Esophagus muscularis mucosa (tissue), 4 donors: ENCODE measurements at places on chromosomes 16 and 17.

GRCh38 chr17:3012926-3013581 lies 50.4 kb downstream of the OR1D5 start:
- no peak overlapping the region for H3K27ac ChIP-seq
- H3K4me1 ChIP-seq, result no peaks in the 10 kb centered on the region
- H3K36me3 ChIP-seq, result peaks cover 35% of the 10 kb centered on the region
- no peak for DNase-seq

DNA sequence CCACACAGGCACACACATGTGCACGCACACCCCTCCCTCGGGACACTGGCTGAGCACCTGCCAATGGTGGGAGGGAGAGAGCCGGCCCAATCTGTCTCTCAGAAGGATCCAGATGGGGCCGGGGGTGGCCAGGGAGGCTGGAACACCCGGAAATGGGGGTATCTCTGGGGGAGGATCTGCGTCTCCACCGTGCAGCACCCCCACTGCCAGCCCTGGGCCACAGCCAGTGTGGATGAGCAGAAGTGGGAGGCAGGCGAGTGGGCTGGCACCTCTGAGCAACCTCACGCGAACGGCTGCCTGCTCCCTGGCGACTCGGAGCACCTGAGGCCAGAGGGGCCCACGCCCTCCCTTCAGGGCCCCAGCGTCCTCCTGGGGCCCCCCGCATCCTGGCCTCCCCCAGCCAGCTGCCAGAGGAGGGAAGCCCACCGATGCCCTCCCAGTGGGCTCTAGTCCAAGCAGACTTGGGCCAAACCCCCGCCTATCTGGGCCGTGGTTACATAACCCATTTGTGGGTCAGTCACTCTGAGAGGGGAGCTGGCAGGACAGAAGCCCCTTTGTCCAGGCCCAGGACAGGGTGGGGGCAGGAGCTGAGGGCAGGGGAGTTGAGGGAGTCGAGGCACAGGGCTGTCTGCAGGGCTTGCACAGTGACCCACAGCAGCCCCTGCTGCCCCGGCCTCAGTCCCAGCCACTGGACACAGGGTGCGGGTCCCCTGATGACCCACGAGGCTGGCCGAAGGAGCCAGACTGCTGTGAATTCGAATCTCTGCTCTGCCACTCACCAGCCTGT lies 5.6 kb downstream of the CASKIN1 start:
- DNase-seq, result no peak
- no peak overlapping the region for H3K4me3 ChIP-seq
- no peak overlapping the region for H3K27ac ChIP-seq
- H3K4me1 ChIP-seq, result peaks cover 10% of the 10 kb centered on the region

GRCh38 chr17:19672009-19672750 lies 23.6 kb downstream of the ALDH3A2 start:
- H3K4me1 ChIP-seq, result peaks cover 3% of the 10 kb centered on the region
- H3K27me3 ChIP-seq, result no peaks in the 10 kb centered on the region
- H3K27ac ChIP-seq, result no peak overlapping the region
- peaks cover 82% of the 10 kb centered on the region for H3K36me3 ChIP-seq
- no peak overlapping the region for H3K4me3 ChIP-seq

DNA sequence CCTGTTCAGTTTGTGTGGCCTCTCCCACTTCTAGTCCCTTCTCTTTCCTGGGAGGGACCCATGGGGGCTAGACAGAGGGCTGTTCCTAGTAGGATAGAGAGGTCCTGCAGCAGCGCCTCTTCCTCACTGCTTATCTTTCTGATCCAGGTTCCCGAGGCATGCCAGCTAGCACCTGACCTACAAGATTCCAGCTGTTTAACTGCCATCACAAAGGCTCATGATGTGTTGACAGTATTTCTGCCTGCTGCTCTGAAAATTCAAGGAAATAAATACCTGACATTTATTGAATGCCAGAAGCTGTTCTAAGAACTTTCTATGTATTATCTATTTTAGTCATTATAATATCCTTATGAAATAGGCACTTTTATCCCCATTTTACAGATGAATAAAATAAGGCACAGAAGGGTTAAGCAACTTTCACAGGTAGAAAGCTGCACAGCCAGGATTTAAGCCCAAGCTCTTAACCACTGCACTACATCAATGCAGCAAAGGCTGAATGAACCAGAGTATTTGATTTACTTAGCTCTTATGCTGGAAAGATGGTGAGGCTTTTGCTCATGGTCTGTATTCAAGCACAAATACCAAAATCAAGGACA lies 38.8 kb downstream of the HEATR6 start:
- peaks cover 31% of the 10 kb centered on the region for H3K36me3 ChIP-seq
- no peak overlapping the region for H3K4me3 ChIP-seq
- no peak for DNase-seq
- H3K27me3 ChIP-seq, result no peaks in the 10 kb centered on the region
- peaks cover 8% of the 10 kb centered on the region for H3K4me1 ChIP-seq
